ENCODE measurements at places on chromosomes 12 and 14.

GRCh38 chr12:118830296-118830695, 151.0 kb upstream of the SRRM4 start:
- DNase-seq: no peak

- no peak for DNase-seq
Observed at GRCh38 chr14:50602035-50602434, 42.1 kb downstream of the ATL1 start.

DNA sequence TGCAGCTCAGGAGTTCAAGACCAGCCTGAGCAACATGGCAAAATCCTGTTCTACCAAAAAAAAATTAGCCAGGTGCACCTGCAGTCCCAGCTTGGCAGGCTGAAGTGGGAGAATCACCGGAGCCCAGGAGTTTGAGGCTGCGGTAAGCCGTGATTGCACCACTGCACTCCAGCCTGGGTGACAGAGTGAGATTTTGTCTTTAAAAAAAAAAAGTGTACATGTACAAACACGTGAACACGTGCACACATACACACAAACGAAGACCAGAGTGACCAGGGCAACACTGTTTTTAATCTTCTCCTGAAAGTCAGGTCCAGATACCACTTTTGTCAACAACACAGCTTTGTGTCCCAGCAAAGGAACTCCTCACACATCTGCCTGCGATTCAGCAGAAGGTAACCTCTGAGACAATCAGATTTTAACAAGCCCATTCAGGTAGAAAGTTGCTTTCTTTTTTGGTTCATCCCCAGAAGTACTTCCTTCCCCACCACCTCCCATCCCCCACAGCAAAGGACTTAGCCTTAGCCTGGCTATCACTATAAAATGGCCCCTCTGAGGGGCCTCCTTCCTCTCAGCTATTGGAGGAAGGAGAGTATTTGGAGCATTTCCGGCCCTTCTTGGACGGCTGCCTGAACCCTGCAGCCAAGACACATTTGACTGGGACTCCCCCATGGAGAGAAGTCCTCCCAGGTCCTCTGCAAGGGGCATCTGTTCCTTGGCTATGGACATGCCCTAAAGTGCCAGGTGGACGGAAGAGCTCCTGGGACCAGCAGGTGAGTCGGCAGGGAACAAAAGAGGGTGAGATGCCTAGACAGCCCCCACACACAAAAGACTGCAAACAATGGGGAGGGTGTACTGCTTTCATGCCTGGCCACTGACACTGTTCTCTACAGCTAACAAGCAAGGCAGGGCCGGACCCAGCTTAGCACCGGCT, 9.8 kb downstream of the CTDSP2 start:
- peak; percentile 95 for DNase-seq

DNA sequence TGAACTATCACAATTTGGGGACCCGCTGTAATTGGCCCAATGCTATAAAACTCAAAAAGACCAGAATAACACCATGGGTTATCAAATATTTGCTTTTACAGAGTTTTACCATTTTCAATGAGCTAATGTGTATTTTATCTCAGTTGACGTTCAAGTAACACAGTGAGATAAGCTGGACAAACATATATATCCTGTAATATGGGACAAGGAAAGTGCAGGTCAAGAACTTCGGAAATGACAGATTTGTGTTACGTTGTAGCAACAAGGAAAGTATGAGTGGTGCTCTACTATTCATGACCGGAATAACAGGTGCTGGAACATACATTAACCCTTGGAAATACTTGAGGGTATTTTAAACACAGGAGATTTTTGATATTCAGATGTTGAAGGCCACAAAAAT, 566.4 kb upstream of the FLRT2 start:
- no peak for DNase-seq

DNA sequence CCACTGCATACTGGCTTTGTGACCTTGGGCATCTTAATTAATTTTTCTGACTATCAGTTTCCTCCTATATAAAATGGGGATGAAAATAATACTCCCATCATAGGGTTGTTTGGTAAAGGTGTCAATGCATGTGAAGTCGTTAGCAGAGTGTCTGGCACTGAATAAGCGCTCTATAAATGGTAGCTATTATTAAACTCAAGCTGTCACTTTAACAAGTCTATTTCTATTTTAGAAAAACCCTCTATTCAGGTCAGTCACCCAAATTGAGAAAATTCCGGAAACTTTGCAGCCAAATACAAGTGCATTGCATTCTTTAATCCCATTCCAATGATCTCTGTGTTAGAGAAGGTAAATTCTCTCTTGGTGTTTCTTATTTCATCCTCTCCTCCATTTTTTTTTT, 363.1 kb downstream of the SYT1 start:
- no peak for DNase-seq

GRCh38 chr14:54691525-54692283, 124.8 kb downstream of the SAMD4A start:
- DNase-seq: peak; percentile 68

- DNase-seq: peak; percentile 70
Observed at GRCh38 chr12:96020314-96021003, 14.9 kb downstream of the LTA4H start.

- DNase-seq: no peak
Observed at GRCh38 chr14:88297306-88297705, 25.8 kb downstream of the KCNK10 start.

DNA sequence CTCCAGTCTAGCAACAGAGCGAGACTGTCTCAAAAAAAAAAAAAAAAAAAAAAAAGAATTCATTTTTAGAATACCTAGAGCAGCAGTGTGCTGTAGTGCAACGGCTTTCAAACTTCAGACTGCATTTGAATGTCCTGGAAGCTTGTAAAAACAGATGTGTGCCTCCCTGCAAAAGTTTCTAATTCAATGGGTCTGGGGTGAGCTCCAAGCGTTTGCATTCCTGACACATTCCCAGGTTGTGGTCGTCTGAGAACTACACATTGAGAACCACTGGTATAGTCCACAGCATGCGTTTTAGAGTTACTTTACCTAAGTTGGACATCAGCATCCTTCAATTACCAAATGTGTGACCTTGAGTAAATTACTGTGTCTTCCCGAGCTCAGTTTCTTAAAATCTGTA, 816.8 kb downstream of the NRXN3 start:
- DNase-seq: no peak

GRCh38 chr14:91755570-91756295, 23.8 kb upstream of the CATSPERB start:
- DNase-seq: no peak

GRCh38 chr14:99420711-99421110, 59.9 kb downstream of the SETD3 start:
- DNase-seq: no peak

- peak; percentile 95 for DNase-seq
Observed at GRCh38 chr12:108768591-108769500, 37.5 kb upstream of the CORO1C start.

DNA sequence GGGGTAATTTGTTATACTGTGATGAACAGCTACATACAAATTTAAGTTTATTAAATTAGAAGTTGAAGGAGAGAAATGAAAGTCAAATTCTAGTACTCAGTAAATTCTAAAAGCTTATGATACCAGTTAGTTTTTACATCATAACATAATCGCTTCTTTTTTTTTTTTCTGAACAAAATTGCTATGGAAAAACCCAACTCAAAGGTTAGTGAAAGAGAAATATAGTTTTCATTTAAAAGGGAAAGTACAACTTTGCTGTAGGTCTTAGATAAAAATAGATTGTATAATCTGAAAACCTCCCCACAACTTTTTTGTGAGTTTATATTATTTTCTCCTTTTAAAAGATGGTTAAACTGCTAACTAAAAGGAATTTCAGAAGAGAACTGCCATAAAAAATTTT, 53.7 kb upstream of the LRRK2 start:
- no peak for DNase-seq

DNA sequence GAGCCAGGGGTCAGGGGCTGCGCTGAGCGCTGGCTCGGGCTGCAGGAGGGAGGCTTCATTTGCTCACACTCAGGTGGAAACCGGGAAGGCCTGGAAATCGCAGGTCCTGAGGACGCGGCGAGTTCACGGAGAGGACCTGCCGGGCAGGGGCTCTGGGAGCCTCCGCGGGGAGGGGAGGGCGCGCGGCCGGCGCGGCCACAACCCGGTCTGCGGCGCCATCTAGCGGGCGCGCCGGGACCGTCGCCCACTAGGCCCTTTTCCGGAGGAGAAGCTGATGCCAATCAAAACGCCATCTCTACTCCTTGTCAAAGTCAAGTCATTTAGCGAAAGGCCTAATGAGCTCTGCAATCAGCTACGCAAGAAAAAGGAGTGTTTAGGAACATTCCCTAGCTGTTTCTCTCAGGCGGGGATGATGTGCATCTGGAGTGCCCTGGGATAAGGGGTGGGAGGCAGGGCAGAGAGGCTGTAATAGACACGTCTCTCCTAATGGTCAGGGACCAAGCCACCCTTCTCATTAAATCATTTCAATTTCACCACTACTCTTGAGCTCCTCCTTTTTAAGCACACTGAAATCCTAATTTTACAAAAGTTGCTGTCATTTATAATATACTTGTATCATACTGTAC, 885.8 kb upstream of the TMEM132C start:
- DNase-seq: peak; percentile 63

GRCh38 chr14:52790756-52791222, 618 bp downstream of the GNPNAT1 start:
- DNase-seq: no peak

GRCh38 chr12:122137229-122137628, 36.8 kb downstream of the IL31 start:
- no peak for DNase-seq

GRCh38 chr12:57624441-57625220, 8.4 kb downstream of the B4GALNT1 start:
- DNase-seq: no peak

DNA sequence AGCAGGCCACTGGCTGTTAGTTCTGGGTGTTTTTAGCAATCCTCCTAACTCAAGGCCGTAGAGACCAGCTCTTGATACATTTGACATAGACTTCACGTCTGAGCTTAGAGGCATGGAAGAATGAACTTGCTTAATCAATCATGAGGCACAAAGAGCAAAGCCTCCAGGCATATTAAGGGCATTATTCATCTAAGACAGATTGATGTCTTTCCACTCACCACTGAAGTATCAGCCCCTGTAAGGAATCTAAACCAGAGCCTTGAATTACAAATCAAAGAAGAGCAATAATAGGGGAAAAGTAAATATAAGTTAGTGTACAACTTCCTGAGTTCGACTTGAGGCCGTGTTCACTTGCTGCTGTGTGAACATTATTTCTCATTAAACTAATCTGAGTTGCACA, 1470.7 kb downstream of the AACS start:
- DNase-seq: no peak

DNA sequence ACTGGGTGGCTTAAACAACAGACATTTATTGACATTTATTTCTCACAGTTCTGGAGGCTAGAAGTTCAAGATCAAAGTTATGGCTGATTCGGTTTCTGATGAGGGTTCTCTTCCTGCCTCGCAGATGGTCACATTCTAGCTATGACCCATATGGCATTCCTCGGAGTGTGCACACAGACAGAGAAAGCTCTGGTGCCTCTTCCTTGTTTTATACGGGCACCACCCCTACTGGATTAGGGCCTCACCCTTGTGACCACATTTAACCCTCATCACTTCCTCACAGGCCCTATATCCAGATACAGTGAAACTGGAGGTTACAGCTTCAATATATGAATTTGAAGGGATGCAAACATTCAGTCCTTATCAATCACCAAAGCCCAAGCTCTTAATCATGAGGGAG, 77.0 kb upstream of the OVCH1 start:
- DNase-seq: no peak

DNA sequence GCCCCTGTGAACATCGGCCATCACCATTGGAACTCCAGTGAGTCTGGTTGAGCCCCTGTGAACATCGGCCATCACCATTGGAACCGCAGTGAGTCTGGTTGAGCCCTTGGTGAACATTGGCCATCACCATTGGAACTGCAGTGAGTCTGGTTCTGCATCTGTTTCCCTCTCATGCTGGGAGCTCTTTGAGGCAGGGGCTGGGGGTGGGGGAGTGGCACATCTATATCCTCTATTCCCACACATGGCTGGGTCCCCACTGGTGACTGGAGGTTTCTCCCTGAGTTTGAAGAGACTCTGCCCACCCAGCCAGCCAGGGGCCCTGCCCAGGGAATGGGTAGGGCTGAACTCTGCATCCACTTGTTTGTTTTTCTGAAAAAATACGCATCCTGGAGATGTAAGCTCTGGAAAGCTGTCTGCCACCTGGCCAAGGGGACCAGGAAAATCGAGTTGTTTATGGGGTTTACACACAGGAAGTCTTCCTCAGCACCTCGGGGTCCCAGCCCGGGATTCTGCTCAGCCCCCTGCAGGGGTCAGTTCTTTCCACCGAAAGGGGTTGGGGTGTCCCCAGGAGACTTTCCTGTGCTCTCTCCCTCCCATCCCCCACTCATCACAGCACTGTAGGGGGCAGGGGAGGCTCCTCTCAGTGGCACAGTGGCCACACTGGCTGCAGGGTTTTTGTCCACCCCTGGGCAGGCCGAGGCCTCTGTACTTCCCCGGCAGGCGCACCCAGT, 170.5 kb upstream of the GSC start:
- DNase-seq: no peak

DNA sequence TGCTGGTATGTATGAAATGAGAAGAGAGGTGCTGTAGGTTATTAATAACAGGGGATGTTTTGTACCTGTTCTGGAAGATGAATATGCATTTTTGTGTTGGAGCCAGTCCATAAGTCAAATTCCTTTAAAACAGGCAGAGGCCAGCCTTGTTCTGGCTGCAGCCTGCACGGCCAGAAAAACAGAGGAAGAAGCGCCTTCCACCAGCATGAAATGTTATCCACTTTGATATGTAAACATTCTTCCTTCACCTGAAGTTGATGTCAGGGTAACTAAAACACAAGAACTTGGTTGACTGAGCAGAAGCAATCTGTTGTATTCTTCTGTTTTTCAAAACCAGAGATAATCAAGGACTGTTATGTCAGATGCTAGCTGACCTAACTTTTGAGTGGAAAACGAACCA, 237.9 kb upstream of the PLEKHG7 start:
- DNase-seq: no peak

GRCh38 chr12:21718403-21718802, 56.1 kb downstream of the KCNJ8 start:
- DNase-seq: no peak

GRCh38 chr12:23631786-23632377, 317.6 kb downstream of the SOX5 start:
- no peak for DNase-seq

DNA sequence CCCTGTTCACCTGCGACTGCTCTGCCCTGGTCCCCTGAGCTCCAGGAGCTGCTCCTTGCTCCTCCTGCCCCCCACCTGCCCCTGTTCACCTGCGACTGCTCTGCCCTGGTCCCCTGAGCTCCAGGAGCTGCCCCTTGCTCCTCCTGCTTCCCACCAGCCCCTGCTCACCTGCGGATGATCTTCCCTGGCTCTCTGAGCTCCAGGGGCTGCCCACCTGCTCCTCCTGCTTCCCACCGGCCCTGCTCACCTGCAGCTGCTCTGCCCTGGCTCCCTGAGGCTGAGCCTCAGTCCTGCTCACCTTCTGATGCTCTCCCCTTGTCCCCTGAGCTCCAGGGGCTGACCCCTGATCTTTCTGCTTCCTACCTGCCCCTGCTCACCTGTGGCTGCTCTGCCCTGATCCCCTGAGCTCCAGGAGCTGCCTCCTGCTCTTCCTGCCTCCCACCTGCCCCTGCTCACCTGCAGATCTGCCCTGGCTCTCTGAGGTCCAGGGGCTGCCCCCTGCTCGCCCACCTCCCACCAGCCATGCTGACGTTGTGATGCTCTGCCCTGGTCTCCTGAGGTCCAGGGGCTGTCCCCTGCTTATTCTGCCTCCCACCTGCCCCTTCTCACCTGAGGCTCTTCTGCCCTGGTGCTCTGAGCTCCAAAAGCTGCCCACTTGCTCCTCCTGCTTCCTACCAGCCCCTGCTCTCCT, 219.2 kb downstream of the TMEM121 start:
- DNase-seq: no peak

- DNase-seq: peak; percentile 18
Observed at GRCh38 chr12:81520064-81520945, 238.8 kb downstream of the PPFIA2 start.

- no peak for DNase-seq
Observed at GRCh38 chr12:72270961-72271360, 1.2 kb upstream of the TRHDE start.
